ENCODE measurements at places on chromosomes 16 and 17.
A peak's percentile ranks its signal among the peaks of the same experiment; 100 is the strongest.

GRCh38 chr17:30236766-30237165 lies 1.3 kb upstream of the SLC6A4 start:
- DNase-seq = no peak

DNA sequence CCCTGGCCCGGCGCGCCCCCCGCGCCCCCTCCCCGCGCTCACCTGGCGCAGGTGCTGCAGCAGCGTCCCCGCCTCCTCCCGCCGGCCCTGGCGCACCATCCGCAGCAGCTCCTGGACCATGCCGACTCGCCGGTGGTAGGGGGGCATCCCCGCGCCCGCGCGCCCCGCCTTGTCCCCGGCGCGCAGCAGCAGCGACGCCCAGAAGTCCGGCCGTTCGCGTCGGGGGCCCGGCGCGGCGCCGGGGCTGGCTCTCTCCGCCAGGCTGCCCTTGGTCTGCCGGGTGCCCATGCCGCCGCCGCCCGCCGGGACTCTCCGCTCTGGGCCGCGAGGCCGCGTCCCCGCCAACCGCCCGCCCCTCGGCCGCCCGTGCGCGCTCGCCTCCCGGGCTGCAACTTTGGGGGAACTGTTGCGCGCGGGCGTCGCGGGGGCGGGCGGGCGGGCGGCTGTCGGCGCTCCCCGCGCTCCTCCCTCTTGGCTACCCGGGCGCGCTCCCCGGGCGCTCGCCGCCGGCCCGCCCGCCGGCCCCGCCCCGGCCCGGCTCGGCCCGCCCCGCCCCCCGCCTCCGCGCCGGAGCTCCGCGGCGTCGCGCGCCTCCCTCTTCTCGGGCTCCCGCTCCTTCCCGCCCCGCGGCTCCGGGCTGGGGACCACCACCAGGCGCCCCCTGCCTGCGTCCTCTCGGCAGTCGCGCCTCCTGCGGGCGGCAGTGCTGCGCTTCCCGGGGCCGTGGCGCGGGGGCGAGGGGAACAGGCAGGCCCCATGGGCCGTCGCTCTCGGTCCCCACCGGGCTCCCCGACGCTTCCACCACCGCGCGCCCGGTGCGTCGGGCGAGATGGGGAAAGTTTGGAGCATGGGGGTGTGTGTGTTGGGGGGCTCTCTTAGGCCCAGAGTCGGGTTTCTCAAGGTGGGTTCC lies at the start of gene LRRC75A:
Gene LRRC75A (minus strand): TSS at position 491 of the 910 bp plus-strand sequence. CDS start 203 bp downstream, at position 288.
- peak; percentile 34 for DNase-seq

GRCh38 chr16:27273330-27273669 lies 4.7 kb upstream of the NSMCE1 start:
- no peak for DNase-seq

DNA sequence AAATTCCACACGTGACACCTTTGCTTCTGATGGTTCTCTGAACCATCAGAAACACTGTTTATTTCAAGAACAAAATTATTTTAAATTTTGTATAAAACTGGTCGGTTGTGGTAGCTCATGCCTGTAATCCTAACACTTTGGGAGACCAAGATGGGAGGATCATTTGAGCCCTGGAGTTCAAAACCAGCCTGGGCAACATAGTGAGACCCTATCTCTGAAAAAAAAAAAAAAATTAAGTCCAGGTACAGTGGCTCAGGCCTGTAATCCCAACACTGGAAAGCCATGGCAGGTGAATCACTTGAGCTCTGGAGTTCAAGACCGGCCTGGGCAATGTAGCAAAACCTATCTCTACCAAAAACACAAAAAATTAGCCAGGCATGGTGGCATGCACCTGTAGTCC lies 8.3 kb upstream of the KANSL1 start:
- no peak for DNase-seq

- DNase-seq = no peak
Measured at GRCh38 chr17:38789185-38789584, 10.2 kb downstream of the PIP4K2B start.

DNA sequence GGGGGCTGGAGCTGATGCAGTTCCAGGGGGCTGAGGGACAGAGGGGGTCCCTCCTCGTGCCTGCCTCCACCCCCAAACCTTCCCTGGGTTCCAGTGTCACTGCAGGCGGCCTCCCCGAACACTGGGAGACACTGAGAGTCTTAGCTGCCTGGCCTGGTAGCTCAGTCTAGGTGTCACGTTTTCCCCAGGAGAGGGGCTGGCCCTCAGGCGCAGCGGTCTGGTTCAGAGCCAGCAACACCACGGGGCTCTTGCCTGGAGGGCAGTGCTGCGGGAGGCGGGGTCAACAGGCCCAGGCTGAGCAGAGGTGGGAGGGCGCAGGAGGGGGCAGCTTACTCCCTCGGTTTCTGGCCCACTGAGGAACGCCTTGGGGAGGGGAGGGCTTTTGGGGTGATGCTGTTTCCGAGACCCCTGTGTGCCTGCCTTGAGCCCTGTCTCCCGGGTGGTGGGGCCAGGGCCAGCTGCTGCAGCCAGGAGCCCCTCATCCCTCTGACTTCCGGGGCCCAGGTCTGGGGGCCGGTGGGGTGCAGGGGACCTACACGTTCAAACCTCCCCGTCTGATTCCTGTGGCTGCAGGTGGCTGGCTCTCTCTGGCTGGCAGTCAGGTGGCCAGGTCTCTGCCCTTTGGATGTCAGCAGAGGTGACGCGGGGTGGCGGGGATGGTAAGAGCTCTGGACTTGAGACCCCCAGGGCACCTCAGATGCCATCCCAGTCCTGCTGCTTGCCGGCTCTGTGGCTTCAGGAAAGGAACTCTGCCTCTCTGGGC lies 89.3 kb upstream of the GSE1 start:
- DNase-seq = no peak

DNA sequence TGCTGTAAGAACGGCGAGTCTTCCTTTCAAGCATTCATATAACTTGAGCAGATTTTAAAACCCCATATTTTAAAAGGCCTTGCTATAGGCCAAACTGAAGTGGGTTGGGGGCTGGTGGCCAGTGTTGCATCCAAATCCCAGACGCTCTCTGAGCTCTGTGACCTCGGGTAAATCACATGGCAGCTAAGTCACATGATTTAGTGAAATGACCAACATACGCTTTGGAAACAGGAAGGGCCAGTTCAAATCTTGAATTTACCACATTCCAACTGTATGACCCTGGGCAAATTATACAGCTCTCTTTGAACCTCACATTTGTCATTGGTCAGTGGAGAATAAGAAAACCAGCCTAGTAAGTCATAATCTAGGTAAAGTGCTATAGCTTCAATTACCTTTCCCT lies 519.3 kb downstream of the HAPSTR1 start:
- DNase-seq = no peak

GRCh38 chr17:81885869-81886548 lies 5.4 kb downstream of the ALYREF start:
- no peak for DNase-seq

GRCh38 chr17:38439436-38439835 lies 11.2 kb downstream of the ARHGAP23 start:
- no peak for DNase-seq

GRCh38 chr17:38541281-38541680 lies 64.5 kb downstream of the SRCIN1 start:
- no peak for DNase-seq

DNA sequence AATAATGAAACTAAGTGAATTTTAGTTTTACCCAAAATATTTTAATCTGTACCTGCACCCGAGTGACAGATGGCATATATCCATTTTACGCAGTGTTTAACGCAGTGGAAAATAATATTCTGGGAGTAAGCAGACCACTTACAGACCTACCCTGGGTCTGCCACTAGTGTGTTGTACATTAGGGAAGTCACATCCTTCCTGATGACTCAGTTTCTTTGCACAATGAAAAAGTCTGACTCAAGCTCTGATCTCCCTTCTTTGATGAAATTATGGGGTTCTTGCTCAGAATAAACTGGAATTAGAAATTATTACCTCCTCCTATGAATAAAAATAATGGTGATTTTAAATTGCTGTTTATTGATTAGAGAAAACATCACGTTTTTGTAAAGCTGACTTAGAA lies 123.2 kb upstream of the AXIN2 start:
- DNase-seq = no peak

DNA sequence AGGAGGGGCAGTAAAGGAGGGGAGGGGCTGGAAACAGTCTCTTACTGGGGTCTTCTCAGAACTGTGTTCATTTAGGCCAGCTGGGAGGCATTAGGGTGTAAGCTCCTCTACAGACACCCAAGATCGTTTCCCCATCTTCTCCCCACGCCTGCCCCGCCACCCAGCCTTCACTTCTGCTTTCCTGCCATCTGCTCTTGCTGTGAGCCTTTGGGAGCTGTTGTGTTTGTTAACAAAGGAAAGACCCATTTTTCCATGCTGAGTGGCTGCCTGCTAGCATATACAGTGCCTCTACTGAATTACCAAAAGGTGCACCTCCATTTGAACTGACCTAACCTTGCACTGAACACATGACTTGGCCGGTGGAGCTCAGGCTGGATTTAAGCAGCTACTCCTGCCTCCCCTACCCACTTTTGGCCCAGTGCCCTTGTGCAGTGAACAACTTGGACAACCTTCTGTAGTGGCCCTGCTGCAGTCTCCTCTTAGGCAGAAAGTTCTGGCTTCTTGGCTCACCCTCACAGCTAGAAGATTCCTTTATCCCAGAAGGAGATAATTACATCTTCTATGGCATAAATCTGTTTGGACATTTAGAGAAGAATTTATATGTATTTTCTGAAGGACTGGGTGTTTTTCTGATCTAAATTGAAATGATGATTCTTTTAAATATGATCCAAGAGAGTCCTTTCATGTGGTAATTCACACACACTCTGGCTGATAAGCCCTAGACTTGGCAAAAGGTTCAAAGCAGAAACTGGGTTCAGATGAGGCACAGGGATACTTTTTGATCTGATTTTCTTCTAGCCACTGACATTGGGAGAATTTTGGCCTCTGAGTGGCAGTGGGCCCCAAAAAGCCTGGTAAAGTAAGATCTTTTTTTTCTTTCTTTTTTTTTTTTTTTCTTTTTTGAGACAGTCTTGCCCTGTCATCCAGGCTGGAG lies 81.9 kb upstream of the HNF1B start:
- no peak for DNase-seq

GRCh38 chr17:57068222-57068658 lies 16.8 kb upstream of the AKAP1 start:
- DNase-seq = no peak

GRCh38 chr16:8686031-8686621 lies 11.7 kb downstream of the ABAT start:
- no peak for DNase-seq
